Sciatic nerve (tissue), 2 donors: ENCODE measurements at places on chromosomes 5 and 9. TPM values are rescaled to one million over a fixed set of nuclear protein-coding genes. Genes with fewer than 3 reads are reported as not detected.

Gene ACSL6
- 3.3 TPM for total RNA-seq

Gene NUTM2F
- not detected for total RNA-seq

Gene IL13
- not detected for total RNA-seq

- DNase-seq: no peak
Measured at GRCh38 chr5:37703841-37704241, 136.0 kb downstream of the GDNF start.

- DNase-seq: peak; percentile 73
Measured at GRCh38 chr9:100714372-100715099, 136.7 kb downstream of the CAVIN4 start.

DNA sequence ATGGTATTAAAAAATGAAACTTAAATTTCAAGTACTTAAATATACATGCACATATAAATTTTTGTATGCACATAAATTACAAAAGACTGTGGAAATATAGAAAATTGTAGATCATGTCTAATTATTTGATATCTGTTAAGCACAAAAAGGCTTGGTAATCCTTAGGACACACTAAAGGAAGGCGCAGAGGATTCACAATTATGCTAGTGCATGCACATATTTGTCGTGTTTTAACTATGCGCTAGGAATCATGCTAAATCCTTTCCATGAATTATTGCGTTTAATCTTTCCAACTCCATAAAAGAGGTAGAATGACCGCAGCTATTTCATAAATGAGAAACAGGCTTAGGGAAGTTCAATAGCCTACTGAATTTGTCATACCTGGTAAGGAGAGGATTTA, 244.1 kb upstream of the ITGA1 start:
- no peak for DNase-seq

DNA sequence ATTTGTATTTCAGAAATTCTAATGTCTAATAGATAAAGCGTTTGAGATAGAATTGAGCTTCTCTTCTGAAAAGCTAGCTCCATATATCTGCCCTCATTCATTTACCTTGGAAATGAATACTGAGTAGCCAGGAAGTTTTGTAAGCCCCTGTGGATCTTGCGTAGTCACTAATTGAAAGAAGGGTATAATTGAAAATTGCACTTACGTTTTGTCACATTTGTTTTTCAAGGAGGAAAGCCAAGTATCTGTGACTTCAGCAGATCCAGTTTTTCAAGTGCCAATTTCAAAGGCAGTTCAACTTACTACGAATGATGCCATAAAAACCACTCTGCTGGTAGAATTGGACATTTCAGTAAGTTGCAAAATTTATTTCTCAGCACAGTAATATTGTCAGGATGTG, 14.0 kb downstream of the MTRR start:
- no peak for DNase-seq

DNA sequence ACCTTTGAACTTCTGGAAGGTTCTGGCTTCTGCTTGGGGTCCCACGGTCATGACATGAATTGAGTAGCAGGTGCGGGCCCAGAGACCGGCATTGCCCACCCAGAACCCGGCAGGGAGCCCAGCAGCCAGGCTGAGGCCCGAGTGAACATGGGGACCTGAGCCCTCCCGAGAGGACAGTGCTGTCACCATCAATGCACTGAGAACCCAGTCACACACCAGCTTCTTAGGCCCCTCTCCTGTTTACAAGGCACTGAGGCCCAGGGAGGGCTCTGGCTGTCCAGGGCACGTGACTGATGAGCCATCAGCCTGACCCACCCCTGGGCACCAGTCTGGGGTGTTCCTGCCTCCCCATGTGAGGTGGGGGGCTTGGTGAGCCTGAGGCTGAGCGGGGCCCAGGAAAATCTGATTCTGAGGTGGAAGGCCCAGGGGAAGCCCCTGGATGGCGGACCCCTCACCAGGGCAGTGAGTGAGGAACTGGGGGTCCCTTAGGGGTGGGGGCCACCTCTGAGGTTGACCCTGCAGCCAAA, 60.3 kb upstream of the RNU6ATAC start:
- DNase-seq: no peak
